ENCODE measurements at places on chromosomes 4 and X.

DNA sequence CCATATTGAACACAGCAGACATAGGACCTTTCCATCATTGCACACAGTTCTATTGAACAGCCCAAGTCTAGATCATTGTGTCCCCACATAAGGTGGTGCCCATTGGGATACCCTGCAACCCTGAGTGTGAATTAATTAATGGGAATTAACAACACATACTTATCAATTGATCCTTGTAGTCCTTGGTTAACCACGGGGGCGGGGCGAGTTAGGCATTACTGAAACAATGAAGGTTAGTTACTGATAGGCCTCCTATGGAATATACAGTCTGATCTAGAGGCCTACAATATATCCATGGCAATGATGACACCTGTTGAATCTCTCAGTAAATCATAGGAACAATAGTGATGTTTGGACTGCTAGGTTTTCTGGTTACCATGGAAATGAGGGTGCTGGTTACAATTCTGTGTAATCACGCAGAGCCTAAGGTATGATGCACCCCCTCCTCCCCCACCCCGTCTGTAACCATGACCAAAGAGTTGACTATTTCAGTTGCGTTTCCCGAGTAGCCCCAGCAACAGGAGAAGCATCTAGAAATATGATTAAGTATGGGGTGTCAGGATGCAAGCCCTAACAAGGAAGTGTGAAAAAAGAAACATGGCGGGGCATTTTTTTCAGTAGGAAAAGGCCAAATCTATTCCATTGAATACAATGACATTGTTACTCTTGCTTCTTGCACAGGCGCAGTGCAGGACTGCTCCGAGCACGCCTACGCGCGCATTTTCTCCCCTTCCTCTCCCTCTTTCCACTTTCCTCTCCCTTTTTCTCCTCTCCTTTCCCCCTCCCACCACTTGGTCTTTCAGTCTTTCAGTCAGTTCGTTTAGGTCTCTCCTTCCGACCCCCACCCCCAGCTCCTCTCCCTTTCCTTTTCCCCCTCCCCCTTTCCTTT, 677 bp upstream of the NONO start:
- peak; percentile 53 for DNase-seq

DNA sequence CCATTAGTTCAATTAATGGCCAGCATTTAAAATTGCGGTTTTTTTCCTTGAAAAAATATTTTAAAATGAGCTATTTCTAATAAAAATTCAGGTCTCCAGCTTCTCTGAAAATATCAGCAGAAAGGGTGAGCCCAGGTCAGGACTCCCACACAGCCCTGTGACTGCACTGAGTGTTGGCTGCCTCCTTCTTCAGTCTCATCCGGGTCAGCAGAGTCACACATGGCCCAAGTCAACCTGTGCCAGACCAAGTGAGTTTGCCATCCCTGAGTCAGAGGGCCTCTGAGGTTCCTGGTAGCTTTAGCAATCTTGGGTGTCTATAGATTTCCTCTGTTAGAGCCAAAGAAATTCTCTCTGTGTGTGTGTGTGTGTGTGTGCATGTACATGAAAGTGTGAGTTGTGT, 22.1 kb upstream of the MSX1 start:
- DNase-seq: no peak

GRCh38 chrX:8760021-8760420, 28.1 kb upstream of the ANOS1 start:
- no peak for DNase-seq

DNA sequence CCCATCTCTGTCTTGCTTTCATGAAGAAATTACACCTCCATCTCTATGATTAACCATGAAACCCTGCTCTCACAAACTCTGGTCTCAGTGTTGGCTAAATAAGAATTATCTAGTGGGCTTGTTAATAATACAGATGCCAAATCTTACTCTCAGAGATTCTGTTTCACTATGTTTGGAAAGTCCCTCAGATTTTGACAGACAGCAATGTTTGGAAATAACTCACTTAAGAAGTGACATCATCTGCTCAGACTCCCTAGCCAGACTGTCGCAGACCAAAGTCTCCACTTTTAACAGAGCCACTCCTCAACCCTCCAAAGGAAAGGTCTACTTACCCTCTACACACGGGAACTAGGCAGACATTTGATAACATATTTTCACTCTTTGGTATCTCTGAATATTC, 328.5 kb upstream of the FGF16 start:
- no peak for DNase-seq

DNA sequence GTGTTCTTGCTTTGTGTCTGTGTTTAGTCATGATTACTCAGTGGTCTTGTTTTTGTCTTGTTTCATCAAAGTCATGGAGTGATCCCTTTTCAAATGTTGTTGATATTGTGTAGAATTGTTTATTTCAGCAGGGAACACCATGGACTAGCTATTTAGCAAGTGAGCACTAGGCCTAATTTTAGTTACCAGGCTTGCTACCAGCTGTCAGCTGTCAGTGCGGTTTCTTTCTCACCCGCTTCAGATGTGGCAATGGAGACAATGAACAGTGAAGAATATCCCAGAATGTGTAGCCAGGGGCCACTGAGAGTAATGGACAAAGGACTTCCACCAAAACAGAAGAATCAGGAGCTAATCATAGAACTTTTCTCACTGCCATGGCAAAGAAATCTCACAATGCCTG, 432.8 kb upstream of the FMR1 start:
- no peak for DNase-seq

GRCh38 chr4:112145326-112145789, at the start of gene FAM241A:
Gene FAM241A (plus strand): TSS chr4:112145454. CDS start chr4:112145581, 127 bp downstream.
- DNase-seq: peak; percentile 84

- DNase-seq: no peak
These were observed 11.5 kb downstream of the NDP start for GRCh38 chrX:43961699-43962098.

DNA sequence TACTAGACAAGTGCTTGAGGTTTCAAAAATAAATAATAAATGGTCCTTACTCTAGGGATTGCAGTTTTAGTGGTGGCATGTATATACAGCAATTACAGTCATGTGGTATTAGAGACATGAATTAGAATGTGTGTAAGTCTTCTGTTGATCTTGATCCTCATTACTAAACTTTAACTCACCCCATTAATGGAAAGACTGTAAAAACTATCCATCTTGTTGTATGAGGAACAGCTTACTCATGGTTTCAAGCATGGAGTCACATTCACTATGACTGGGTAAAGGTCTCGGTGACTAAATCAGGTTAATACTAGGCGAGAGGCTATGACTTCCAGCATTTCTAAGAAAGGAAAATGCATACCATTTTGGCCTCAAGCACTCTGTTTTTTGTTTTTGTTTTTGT, 107.0 kb upstream of the HPGD start:
- DNase-seq: no peak

DNA sequence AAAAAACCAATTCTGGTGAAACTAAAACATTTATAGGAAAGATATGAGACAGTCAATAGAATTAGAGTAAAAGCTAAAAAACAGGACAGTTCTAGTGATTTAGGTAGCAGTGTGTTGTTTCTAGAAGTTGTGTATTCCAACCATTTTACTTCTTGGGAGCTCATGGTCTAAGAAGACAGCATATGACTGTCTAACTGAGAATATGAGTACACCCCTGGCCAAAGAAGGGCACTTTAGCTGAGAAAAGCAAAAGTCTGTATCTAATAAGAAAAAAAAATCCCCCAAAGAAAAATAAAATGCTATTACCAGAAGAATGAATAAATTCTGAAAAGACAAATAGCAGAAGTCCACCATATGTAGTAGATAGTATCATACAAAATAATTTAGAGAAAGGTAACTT, 26.4 kb downstream of the EREG start:
- no peak for DNase-seq

DNA sequence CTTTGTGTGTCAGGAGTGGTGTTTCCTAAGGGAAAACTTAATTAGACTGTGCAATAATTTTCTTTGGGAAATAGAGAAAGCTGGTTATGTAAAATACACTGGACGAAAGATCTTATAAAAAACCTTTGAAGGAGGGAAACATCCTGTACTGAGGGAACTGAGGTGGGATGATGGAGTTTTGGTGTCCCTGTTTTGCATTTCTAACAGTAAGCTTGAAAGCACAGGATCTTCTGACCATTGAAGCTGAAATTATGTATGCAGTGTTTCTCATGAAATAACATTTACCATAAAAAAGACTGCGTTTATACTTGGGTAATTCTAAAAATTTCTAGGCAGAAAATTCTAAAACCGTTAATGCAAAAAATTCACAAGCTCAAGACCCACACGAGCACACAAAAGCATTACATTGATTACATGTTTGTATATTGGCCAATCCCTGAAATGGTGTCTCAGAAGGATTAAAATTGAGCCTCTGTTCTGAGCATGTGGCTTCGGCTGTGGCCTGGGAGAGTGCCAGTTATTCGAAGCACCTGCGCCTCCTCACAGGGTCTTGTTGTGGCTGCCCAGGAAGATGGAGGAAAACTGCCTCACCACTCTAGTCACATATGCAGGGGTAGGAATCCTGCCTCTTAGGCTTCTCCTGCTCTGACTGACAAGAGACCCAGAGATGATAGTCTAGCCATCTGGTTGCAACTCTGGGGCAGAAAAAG, 49.5 kb downstream of the JADE3 start:
- no peak for DNase-seq

- DNase-seq: no peak
These were observed 51.9 kb downstream of the RBM47 start for GRCh38 chr4:40577588-40578253.

DNA sequence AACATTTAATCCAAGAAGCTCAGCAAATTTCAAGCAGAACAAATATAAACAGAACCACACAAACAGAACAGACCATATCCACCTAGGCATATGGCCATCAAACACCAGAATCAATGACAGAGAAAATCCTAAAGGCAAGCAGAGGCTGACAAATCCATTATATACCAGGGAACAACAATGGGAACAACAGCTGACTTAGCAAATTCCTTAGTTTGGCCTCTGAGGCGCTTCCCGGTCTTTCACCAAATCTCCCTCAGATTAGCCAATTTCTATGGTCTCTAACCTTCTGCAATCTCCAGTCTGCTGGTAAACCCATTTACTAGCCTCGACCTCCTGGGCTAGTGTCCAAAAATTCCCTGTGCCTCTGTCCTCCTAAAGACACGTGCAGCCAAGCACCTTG, 59.2 kb downstream of the GPR143 start:
- no peak for DNase-seq

DNA sequence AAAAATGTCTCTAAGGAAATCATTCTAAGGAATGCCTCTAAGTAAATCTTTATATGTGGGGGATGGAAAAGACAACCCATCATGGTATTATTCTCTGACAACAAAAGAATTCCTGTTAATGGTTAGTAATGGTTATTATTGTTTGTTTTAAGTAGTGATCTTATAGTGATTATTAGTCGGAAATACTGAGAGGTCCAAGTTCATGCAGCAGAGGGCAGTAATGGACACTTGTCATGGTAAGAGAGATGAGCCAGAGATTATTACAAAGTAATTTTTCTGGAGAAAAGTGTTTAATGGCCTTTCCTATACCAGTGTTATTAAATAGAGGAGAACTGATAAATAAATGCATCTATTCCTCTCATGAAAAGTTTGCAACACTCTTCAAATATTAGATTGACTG, 8.1 kb upstream of the DKK2 start:
- DNase-seq: no peak

DNA sequence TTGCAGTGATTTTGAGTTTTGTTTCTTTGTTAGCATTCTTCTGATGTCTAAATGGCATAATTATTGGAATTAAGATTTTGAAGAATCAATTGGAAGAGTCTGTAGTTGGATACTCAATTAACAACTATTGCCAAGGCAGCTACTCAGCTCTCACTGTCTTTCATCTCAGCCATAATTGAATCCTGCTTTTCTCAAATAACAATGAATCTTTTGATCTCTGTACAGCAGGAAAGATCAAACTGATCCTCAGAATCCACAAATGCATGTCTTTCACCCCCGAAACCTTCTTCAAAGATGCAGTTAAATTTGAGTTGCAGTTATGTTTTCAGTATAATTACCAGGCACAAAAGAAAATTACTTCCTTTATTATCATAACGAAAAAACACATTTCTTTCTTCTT, 86.2 kb downstream of the MAD2L1 start:
- no peak for DNase-seq

DNA sequence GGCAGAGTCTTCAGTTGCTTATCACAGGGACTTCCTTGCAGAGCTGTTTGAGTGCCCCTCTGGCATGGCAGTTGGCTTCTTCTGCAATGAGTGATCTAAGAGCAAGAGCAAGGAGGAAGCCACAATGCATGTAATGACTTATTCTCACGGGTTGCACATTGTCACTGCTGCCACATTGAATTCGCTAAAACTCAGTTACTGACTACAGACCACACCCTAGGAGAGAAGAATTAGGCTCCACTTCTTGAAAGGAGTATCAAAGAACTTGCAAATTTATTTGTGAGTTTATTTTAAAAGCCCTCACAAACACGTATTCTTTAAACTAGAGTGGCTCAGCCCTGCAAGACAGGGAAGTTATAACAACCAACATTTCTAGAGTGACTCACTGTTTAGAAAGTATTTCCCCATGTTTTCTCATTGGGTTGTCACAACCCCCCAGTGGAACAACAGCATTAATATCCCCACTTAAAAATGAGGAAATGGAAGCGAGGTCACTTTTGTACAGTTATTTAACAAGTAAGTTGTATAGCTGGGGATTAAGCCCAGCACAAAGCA, 32.4 kb upstream of the RBPJ start:
- peak; percentile 8 for DNase-seq

DNA sequence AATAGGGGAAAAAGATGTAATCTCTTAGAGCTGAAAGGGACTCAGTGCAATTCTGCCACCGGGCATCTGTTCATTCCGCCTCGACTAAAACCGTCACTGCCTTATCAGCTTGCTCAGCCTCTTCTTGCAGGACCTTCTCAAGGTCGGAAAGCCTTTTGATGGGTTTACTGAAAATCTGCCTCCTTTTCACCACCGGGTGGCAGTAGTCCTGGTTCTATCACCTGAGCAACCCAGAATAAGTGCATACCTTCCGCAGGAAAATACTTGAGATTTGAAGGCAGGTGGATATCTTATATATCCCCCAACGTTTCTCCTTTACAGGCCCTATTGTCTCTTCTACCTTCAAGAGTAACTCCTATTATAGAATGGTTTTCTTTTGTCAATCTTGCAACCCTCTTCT, 103.4 kb upstream of the PAK3 start:
- peak; percentile 15 for DNase-seq

DNA sequence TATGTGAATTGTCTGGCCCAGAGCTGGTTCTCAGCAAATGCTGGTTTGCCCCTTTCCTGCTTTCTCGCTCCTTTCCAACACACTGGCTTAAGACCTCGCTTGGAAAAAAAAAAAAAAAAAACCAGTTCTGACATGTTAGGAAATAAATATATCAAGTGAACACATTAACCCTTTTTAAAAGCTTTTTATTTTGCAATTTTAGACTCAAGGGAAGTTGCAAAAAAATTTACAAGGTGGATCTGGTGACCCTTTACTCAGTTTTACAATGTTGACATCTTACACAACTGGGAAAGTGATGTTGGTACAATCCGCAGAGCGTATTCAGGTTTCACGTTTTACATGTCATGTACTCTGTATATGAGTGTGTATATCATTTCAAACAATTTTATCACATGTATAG, 100.1 kb downstream of the RTL5 start:
- DNase-seq: no peak

GRCh38 chr4:47852136-47852535, 14.3 kb upstream of the CORIN start:
- DNase-seq: no peak

Data from activated CD4-positive, alpha-beta T cell treated with anti-CD3 and anti-CD28 coated beads, Interleukin-2, amount 10 ng/mL, durations not matched to agents 7 days and 5 days (primary cell).